ENCODE measurements at places on chromosomes 6 and 20. TPM values are rescaled to one million over a fixed set of nuclear protein-coding genes. Genes with fewer than 3 reads are reported as not detected.

Gene NNAT
- total RNA-seq: 0.23 TPM

Gene FBXO30
- total RNA-seq: 15.4 TPM

Gene SYNDIG1
- 4.9 TPM for total RNA-seq

Gene CNKSR3
- 5.0 TPM for total RNA-seq

Gene SEMG1
- not detected for total RNA-seq

Gene SUMO4
- total RNA-seq: 0.70 TPM

Gene MUC22
- not detected for total RNA-seq

Gene TFAP2A
- 0.23 TPM for total RNA-seq

Gene ADAM33
- total RNA-seq: 48.6 TPM

Gene SOBP
- 2.2 TPM for total RNA-seq

Gene TRIM27
- total RNA-seq: 54.9 TPM

Gene ZSWIM1
- total RNA-seq: 3.5 TPM

Gene SLC17A3
- not detected for total RNA-seq

Gene MOG
- total RNA-seq: not detected

Gene BPI
- 0.30 TPM for total RNA-seq

Gene BPIFB4
- total RNA-seq: 0.23 TPM

Gene HLA-DQB2
- total RNA-seq: not detected

Gene CLIC5
- not detected for total RNA-seq

Gene NKX2-2
- not detected for total RNA-seq

Gene VWA7
- 0.23 TPM for total RNA-seq

Gene TCF19
- 6.6 TPM for total RNA-seq

Gene PRSS16
- not detected for total RNA-seq

Gene AK9
- total RNA-seq: 2.2 TPM

Gene CBFA2T2
- 8.5 TPM for total RNA-seq

Gene DNMT3B
- 2.0 TPM for total RNA-seq

Data from smooth muscle cell of the coronary artery (primary cell).